Articular chondrocyte of knee joint (primary cell): ENCODE measurements at places on chromosomes 11 and 22. TPM values are rescaled to one million over a fixed set of nuclear protein-coding genes. Genes with fewer than 3 reads are reported as not detected.

MMP8 gene
- 0.22 TPM in 1 of 2 replicates, not detected in the other for total RNA-seq

MYBPC3 gene
- total RNA-seq: not detected in 2 replicates

BAIAP2L2 gene
- total RNA-seq: 0.65 and 0.78 TPM in 2 replicates

TSGA10IP gene
- not detected in 2 replicates for total RNA-seq

CCDC73 gene
- not detected in 2 replicates for total RNA-seq

DKK3 gene
- 47.4 and 118 TPM in 2 replicates for total RNA-seq

SNRPD3 gene
- 66.2 and 80.1 TPM in 2 replicates for total RNA-seq

NAA40 gene
- 12.2 and 14.5 TPM in 2 replicates for total RNA-seq

SMTNL1 gene
- total RNA-seq: not detected in 2 replicates

ANO1 gene
- total RNA-seq: 0.26 and 0.43 TPM in 2 replicates

PHETA2 gene
- 16.2 and 23.1 TPM in 2 replicates for total RNA-seq

KRTAP5-11 gene
- not detected in 2 replicates for total RNA-seq

TEX54 gene
- not detected in 2 replicates for total RNA-seq

KDM4F gene
- total RNA-seq: not detected in 2 replicates

SCGB1A1 gene
- total RNA-seq: not detected in 2 replicates

KRTAP5-1 gene
- not detected in 2 replicates for total RNA-seq

MTFP1 gene
- total RNA-seq: 3.1 and 6.8 TPM in 2 replicates

MPEG1 gene
- not detected in 2 replicates for total RNA-seq

C11orf86 gene
- total RNA-seq: not detected in 2 replicates

USP35 gene
- 11.6 and 13.5 TPM in 2 replicates for total RNA-seq

RFPL1 gene
- total RNA-seq: not detected in 2 replicates

MIOX gene
- total RNA-seq: not detected in 2 replicates

BANF1 gene
- total RNA-seq: 37.4 and 40.0 TPM in 2 replicates

C1QTNF4 gene
- total RNA-seq: 0.22 and 0.26 TPM in 2 replicates

MAP6 gene
- total RNA-seq: 2.6 and 5.0 TPM in 2 replicates

ZNF214 gene
- total RNA-seq: 6.8 and 9.1 TPM in 2 replicates

GGTLC2 gene
- total RNA-seq: not detected in 2 replicates

DUSP8 gene
- 0.32 and 0.39 TPM in 2 replicates for total RNA-seq

RTN4RL2 gene
- 0.39 TPM in 1 of 2 replicates, not detected in the other for total RNA-seq

PNPLA3 gene
- total RNA-seq: 2.4 and 8.2 TPM in 2 replicates

SLC29A2 gene
- total RNA-seq: 0.11 and 0.13 TPM in 2 replicates

POTEH gene
- not detected in 2 replicates for total RNA-seq

ACTN3 gene
- total RNA-seq: under 0.01 and 0.11 TPM in 2 replicates

OR2AG2 gene
- total RNA-seq: 0.39 and 0.43 TPM in 2 replicates

APOBEC3F gene
- 4.1 and 7.8 TPM in 2 replicates for total RNA-seq

SCUBE2 gene
- total RNA-seq: 2.1 and 4.8 TPM in 2 replicates

CARD18 gene
- total RNA-seq: not detected in 2 replicates

RAC2 gene
- 3.9 and 5.4 TPM in 2 replicates for total RNA-seq

IL10RA gene
- total RNA-seq: 0.11 and 0.78 TPM in 2 replicates

EHF gene
- total RNA-seq: under 0.01 TPM in 1 of 2 replicates, not detected in the other

TEX12 gene
- 0.54 and 0.65 TPM in 2 replicates for total RNA-seq

NXPE2 gene
- total RNA-seq: 0.39 and 0.76 TPM in 2 replicates

HEPACAM gene
- total RNA-seq: not detected in 2 replicates
